ENCODE measurements at places on chromosomes 1 and 21.

GRCh38 chr1:241846862-241847539 lies 1.0 kb upstream of the EXO1 start:
- no peak for DNase-seq

DNA sequence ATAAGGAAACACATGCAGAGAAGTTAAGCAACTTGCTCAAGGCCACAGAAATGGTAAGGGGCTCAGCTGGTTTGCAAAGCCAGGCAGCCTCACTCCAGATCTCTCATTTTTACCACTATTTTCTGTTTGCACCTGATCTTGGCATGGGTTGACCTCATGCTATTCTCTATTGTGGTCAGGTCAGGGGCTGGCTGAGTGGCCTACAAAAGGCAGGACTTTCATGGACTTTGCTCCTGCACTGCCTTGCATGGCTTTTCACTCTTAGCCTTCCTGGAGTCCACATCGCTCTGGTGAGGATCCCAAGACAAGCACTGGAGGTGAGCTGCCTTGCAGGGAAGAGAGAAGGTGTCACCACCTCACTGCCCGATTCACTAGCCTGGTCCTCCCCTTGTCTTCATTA lies 56.8 kb upstream of the CSF3R start:
- no peak for DNase-seq

DNA sequence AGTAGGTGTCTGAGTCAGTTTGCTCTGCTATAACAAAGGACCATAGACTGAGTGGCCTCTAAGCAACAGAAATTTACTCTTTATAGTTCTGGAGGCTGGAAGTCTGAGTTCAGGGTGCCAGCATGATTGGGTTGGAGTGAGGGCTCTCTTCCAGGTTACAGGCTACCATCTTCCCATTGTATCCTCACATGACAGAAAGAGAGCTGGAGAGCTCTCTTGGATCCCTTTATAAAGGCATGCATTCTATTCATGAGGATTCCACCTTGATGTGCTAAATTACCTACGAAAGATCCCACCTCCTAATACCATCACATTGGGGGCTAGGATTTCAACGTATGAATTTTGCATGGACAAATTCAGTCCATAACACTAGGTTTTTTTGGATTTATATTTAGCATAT lies 79.6 kb downstream of the LTN1 start:
- DNase-seq = no peak

DNA sequence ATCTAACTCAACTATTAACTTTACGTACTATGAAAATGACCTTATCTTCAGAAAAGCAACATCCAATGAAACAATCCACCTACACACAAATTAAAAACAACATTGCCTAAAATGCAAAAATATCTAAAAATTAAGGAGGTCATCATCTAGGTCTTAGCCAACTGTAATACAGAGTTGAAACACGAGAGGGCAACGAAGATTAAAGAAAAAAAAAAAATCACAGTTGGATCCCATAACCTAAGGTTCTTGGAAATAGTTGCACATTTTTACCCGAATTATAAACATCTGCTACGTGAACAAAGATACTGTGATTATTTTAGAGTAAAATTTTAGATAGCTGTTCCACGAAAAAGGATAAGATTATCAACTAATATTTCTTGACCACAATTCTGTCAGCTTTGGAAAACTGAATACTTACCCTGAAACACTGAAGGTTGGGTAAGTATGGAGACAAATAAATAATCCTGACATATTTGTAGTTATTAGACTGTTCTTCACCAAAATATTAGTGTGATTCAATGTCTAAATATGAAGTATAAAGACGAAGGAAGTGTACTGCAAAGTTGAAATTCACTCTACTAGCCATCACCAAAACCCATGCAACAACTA lies 88.0 kb upstream of the AK4 start:
- no peak for DNase-seq

DNA sequence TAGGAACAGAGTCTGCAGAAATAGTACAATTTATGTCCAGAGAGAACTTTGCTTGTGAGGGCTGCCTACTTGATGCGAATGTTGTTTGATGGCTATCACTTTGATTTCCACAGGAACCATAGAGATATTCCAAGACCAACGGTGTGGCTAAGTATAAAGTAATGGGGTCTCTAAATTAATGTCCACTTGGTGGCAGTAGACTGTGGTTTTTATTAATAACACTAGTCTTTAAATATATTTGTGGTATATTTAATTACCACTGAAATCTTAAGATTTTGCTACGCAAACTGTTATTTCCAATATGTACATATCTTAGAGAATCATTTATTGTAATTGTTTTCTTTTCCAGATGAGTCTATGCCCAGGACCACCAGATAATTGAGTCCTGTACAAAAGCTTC lies 647.9 kb downstream of the PLA2G4A start:
- DNase-seq = no peak

DNA sequence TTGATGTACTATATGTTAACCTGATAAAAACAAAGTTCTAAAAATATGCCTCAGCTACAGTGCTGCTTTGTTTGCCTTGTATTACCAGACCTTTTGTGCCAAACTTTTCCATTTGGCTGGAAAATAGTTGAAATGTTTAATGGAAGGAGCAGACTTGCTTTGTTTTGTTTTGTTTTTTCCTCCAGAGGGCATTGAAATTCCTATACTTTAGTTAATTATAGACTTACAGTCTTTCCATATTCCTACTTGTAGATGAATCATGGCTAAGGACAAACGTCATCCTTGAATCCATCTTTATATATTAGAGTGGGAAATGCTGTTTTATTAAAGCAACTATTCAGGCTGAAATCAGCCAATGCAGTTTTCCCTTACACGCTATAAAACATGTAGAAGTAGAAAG lies 6.7 kb downstream of the CAP1 start:
- DNase-seq = no peak

DNA sequence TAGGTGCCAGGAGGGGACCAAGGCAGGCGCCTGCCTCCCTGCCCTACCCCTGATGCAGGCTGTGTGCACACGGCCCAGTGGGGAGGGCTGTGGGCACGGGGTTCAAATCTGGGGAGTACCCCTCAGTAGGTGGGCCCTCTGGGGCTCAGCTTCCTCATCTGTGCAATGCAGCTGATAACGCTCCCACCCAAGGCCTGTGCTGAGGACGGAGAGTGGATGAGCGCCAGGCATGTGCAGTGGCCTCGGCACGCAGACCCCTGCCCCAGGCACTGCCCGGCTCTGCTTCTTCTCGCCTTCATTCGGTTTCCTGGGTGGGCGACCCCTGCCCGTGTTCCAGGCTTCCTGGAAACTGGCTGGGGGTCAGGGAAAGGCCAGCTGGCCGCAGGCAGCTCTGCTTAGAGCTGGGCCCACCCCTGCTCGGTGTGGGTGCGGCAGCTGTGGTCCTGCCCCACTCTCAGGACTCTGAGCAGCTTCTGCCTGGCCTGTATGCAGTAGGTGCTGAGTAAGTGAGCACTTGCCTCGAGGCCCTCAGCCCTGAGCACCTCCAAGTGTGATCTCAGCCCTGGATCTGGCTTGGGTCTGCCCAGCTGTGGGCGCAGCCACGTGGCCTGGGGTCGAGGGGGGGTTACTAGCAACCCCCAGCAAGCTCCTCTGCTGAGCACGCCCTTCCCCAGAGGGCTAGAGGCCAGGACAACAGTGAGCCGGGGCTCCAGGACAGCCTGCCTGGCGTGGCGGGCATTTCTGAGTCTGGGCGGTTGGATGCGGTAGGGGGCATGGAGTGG lies 11.9 kb upstream of the TNFRSF14 start:
- DNase-seq = no peak

- no peak for DNase-seq
Measured at GRCh38 chr1:55040933-55041494, 1.7 kb downstream of the PCSK9 start.

DNA sequence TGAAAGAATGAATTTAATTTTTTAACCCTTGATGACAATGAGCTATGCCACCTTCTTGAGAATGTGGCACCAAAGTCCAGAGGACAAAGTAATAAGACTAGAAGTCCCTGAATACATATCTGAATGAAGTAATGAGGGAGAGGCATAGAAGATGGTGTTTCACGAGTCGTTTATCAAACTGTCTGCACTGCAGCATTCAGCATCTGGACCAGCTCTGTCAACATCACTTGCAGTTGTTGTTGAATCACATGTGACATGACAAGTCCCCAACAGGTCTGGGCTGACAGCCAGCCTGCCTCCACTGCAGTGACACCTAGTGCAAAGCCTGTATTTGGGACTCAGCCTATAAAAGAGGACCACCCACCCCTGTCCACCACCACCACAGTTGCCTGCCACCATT lies 17.3 kb upstream of the GALNT2 start:
- DNase-seq = no peak

DNA sequence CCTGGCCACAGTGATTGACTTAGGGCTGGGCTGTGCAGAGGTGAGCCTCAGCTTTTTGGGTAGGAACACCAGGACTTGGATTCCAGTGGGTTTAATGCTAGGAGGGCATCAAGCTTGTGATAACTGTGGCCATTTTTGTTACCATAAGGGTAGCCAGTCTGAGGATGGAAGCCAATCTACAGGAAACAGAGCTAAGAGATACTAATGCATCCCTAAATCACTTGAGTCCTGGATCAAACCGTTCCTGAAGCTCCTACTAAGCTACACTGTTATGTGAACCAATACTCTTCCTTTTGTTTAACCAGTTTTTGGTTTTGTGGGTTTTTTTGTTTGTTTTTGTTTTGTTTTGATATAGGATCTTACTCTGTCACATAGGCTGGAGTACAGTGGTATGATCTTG lies 12.2 kb downstream of the KIAA2013 start:
- DNase-seq = no peak

- no peak for DNase-seq
Measured at GRCh38 chr1:87426463-87427249, 98.0 kb downstream of the LMO4 start.

GRCh38 chr1:93594603-93594880 lies 87.1 kb downstream of the BCAR3 start:
- DNase-seq = no peak

DNA sequence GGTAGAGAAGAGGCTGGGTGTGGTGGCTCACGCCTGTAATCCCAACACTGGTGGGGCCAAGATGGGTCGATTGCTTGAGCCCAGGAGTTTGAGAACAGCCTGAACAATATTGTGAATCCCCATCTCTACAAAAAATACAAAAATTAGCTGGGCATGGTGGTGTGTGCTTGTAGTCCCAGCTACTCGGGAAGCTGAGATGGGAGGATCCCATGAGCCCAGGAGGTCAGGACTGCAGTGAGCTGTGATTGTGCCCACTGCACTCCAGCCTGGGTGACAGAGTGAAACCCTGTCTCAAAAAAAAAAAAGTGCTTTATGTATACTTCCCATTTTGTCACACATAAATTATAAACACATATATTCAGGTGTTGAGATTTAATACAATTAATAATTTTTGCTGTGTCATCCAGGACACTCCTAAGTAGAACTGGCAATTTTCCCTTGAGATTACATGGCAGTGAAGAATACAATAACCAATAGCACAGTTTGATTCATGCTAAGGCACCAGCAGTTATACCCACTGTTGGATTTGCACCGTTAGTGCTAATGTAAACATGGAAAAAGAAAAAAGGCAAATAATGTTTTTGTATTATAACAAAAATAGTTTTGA lies 15.5 kb downstream of the GABPB2 start:
- DNase-seq = no peak

DNA sequence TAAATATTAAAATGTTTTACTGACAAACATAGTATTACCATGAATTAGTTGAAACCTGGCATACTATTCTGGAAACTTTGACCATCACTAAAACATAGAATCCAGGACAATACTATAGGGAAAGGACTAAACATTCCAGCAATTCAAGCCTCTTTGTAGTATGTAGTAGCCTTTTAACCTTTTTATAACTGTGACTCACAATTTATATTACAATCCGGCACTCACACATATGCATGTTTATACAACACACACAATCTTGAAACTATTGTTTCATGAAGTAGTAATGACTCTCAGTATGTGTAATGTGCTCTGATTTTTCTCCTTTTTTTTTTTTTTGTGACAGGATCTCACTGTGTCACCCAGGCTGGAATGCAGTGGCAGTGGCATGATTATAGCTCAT lies 64.3 kb downstream of the ANKRD13C start:
- no peak for DNase-seq

- DNase-seq = no peak
Measured at GRCh38 chr1:88787023-88787903, 103.2 kb downstream of the PKN2 start.

GRCh38 chr1:226870401-226871279 lies at the start of gene PSEN2:
PSEN2 (plus strand) TSS chr1:226870616; CDS start chr1:226881908, 11,292 bp downstream.
- peak; percentile 88 for DNase-seq

DNA sequence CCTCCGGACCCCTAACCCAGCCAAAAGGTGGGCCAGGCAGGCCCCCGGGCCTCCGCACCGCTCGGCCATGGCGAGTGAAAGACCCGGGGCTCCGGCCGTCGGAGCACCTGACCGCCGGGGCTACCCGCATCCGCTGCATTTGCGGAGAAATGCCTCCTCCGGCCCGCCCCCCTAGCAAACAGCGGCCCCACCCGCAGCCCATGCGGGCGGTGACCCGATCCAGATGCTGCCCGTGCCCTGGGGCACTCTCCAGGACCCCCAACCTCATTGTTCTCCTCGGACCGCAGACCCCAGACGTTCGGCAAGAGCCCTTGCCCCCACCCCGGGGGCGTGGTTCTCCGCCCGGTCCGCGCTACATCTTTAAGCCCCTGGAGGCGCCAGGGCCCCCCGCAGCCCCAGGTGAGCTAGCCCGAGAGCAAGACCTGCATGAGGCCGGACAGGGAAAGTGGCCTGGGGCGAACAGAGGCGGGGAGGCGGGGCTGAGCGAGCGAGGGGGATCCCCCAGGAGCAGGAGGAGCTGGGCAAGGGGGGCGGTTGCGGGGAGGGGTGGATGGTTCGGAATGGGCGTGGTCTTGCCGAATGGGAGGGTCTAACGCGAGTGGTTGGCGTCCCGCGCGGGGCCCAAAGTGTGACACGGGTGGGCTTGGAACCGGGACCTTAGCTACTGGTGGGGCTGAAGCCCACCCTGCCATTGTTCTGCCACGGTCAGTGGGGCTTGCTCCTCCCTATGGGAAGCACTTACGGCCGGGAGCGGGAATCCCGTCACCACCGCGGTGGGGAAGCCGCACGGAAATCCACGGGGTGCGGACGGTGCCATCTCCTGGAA lies 6.3 kb upstream of the CRYBG2 start:
- DNase-seq = peak; percentile 78

GRCh38 chr1:232529747-232530146 lies 100.2 kb downstream of the SIPA1L2 start:
- DNase-seq = no peak

GRCh38 chr1:31510853-31511789 lies 65.2 kb upstream of the TINAGL1 start:
- no peak for DNase-seq

DNA sequence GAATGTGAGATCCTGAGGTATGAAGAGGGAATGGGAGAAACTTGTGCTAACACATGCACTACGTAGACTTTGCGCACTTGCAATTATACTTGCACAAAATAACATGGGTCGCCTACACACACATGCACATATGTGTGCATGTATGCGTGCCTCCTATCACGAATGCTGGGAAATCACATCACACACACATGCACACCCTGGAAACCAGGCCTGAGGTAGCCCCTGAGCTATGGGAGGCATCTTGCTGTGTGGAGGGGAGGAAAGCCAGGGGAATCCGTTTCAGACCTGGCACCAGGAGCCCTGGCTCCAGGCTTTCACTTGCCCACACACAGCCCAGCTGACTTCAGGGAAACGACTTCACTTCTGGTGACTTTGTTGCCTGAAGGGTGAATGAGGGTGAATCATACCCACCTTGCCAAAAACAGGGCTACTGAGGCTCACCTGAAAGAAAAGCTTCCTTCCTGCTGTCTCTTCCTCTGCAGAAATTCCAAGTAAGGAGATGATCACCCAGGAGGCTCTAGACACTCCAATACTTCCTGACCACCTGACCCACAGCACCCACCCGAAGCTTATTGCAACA lies 136.0 kb upstream of the NGF start:
- DNase-seq = no peak

- no peak for DNase-seq
Measured at GRCh38 chr1:156707417-156708217, 2.2 kb upstream of the CRABP2 start.
